ENCODE measurements at places on chromosomes 6 and 20.

DNA sequence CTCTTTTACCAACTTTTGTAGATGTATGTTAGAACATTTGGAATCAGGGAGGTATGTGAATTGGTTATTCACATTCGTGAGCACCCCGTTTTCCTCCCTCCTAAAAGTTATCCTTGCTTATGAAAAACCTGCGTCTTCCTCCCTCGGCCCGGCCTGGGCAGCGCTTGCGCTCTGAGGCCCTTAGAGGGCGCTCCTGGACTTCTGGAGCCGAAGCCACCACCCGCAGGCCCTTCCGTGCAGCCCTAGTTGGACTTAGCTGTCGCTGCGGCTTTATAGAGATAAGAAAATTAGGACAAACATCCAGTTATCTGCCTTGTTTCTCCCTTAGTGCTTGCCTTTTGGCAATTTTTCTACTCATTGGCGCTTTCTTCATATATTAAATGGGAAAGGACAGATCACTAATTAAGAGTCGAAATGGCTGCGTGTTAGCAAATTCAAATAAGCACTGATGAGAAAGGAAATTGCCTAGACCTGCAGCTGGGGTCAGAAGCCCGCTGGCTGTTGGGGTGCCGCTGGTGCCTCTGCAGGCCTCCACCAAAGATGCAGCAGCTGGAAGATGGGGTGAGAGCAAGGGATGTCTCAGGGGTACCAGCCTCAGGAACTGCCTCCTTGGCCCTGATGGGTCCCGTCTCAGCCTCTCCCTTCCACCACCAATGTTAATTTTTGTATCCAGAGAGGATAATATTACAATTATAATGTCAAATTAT lies 5.2 kb downstream of the FNDC1 start:
- DNase-seq: peak; percentile 50

GRCh38 chr6:131036601-131037000 lies 26.4 kb downstream of the EPB41L2 start:
- DNase-seq: no peak

DNA sequence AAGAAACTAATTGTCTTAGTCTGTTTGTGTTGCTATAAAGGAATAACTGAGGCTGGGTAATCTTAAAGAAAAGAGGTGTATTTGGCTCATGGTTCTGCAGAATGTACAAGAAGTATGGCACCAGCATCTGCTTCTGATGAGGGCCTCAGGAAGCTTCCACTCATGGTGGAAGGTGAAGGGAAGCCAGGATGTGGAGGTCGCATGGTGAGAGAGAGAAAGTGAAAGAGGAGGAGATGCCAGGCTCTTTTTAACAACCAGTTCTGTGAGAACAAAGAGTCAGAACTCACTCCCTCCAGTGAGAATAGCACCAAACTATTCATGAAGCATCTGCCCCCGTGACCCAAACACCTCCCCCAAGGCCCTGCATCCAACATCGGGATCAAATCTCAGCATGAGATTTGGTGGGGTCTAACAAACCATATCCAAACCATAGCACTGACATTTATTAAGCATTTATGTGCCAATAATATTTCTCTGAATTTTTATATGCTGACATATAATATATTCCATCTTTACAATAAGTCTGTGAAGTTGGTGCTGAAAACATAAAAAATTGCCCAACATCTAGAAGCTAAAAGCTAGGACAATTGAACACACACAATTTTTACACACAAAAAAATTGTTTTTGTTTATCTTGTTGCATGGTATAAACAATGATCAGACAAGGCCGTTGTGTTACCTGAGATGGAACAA lies 29.2 kb upstream of the BTN3A2 start:
- DNase-seq: no peak

DNA sequence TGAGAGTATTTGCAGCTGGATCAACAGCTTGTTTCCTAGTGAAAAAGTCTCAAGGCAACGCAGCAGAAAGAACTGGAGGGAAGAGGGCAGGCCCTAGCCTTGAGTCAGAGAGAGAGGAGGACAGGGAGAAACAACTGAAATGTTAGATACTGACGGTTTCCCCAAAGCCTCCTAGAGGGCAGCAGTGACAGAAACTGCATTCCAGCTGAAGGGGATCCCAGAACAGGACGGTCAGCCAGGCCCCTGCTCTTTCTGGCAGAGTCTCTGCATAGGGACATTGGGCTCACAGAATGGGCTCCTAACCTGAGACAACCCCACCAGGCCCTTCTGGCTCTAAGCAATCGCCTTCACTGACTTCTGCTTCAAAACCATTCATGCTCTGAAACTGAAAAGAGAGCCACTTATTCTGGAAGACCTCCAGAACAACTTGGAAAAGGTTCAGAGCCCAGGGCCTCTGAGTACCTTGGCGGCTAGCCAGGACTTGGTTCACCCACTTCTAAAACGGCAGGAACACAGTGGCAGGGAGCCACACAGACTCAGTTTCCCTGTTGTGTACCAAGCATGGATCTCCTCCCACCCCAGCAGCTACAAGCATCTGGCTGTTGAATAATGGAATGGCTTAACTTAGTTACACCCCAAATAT lies 72.9 kb downstream of the PSMB1 start:
- no peak for DNase-seq

DNA sequence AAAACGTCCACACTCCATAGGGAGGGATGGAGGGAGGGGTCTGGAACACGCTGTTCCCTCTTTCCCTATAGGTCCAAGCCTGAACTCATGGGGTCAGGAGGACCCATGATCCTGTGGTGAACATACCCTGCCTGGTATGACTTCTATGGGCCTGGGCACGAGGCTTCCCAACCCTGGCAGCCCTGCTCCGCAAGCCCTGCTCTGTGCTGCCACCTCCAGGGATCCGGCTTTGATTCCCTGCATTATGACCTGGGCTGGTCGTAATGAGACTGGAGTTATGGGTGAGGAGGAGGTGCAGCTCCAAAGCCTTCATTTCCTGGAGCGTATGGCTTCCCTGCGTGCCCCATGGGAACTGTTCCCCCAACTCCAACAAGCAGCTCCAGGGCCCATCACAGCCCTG lies 54.9 kb downstream of the CDH22 start:
- DNase-seq: no peak

GRCh38 chr6:42791706-42792320 lies 10.0 kb downstream of the BICRAL start:
- DNase-seq: no peak

DNA sequence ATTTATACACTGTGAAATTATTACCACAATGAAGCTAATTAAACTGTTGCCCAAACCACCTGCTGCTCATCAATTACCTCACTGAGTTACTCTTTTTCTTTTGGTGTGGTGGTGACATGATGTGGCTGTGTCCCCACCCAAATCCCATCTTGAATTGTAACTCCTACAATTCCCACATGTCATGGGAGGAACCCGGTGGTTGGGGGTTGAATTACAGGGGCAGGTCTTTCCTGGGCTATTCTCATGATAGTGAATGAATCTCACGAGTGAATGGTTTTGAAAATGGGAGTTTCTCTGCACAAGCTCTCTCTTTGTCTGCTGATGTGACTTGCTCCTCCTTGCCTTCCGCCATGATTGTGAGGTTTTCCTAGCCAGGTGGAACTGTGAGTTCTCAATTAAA lies 145.0 kb downstream of the LRRC1 start:
- no peak for DNase-seq

DNA sequence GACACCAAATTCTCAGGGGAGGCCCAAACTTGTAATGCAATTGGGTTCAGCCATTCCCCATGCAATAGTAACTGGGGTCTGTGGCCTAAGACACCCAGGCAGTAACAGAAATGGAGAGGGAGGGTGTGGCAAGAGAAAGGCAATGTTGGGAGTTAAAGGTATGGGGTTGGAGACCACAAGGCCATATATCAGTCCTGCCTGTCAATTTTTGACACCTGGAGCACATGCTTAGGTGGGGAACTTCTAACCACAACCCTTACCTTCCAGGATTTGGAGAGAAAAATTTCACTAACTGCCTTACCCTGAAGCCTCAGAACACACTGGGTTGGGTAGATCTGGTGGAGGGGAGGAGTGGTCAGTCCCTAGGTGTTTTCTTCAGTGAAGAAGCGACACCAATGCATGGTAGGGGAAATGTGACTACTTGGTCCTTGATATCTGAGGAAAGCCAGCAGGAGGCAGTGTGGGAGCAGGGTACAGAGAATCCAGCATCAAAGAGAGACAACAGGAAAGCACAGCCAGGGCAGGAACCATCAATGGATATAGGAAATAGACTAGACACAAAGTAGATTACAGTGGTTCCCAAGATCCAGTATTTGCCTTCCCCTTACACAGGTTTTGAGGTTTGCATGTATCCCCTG lies 6.8 kb upstream of the USP49 start:
- peak; percentile 51 for DNase-seq

Data from activated gamma-delta T cell treated with Interleukin-2 at 50 U/mL for 16 hours (primary cell).